ENCODE measurements at places on chromosomes 4 and X. TPM values are rescaled to one million over a fixed set of nuclear protein-coding genes. Genes with fewer than 3 reads are reported as not detected.

The GPAT3 gene
- 38.8 TPM for total RNA-seq

The ALAS2 gene
- total RNA-seq = 2.3 TPM

The SMIM9 gene
- total RNA-seq = not detected

- DNase-seq = no peak
Observed at GRCh38 chr4:136395212-136395722, 1137.0 kb downstream of the PCDH18 start.

DNA sequence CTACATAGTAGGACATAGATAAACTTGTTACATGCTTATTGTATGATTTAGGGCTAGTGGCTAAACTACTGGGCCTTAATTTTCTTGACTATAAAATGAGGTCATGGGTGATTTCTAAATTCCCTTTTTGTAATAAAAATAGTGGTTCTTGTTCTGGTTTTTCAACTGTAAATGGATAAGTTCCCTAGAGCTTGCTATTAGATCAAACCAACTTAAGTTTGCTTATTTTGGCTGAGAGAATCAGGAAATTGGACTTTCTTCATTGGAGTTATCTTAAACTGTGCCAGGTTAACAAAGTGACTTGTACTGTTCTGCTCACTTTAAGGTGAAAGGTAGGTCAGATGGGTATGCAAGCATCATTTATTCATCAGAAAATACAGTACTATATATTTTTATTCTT is 78.3 kb downstream of the PDLIM5 start:
- no peak for DNase-seq

GRCh38 chr4:99679976-99680375 is 22.3 kb upstream of the C4orf54 start:
- no peak for DNase-seq

Measured in heart left ventricle (tissue), 16 donors.